H4 (cell line): ENCODE measurements at places on chromosomes 3 and 15.

- DNase-seq: no peak
Observed at GRCh38 chr3:183253528-183254486, 754 bp downstream of the B3GNT5 start.

GRCh38 chr3:7977245-7978086 is 524.2 kb upstream of the LMCD1 start:
- peak; percentile 47 for DNase-seq

DNA sequence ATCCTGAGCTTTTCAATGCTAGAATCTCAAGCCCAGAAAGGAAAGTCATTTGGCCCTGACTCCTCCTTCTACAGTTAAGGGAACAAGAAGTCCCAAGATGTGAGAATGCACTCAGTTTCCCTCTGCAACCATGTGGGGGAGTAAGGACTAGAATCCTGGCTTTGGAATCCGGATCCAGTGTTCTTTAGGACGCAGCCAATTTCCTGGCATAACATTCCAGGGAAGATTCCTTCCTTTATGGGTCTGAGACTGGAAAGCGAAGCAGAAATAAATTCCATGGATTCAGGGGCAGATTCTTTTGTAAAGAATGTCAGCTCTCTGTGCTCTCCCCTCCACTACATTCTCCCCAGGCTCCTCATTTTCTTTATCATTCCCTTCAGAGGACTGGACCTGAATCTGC is 151.8 kb upstream of the SOX14 start:
- DNase-seq: no peak

- DNase-seq: no peak
Observed at GRCh38 chr15:79341396-79341795, 30.5 kb downstream of the TMED3 start.

GRCh38 chr3:169660709-169661360 is 2.7 kb downstream of the MECOM start:
- no peak for DNase-seq

DNA sequence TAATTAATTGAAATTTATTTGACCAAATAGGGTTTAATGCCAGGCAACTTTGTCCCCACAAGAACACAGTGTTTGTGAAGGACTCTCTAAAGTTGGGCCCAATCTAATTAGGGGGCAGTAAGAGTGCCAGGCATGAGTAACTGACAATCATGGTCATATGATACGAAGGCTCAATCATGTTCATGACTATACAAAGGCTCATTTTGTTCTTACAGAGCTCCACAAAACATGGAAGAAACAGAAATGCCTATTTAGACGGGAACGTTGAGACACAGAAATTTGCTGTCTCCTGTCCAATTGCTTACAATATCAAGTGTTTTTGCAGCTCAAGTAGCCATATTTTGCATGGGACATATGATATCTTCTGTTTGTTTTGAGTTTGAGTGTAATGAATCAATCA is 391.1 kb downstream of the SI start:
- DNase-seq: no peak

DNA sequence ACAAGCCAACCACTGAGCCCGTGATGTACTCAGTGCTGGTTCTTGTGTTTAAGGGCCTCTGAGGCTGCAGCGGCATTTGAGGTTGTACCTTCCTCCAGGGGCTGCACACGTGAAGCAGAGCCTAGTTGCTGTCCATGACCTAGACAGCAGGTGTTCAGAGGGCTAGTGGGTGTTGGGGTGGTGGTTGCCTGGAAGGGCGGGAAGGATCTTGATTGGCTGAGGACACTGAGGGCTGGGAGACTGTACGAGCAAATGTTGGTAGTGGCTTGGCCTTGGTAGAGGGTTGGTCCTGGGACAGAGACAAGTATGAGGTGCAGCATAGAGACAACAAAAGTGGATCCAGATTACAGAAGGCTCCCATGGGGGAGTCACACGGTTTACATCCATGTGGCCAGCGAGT is 17.0 kb upstream of the HES1 start:
- no peak for DNase-seq

DNA sequence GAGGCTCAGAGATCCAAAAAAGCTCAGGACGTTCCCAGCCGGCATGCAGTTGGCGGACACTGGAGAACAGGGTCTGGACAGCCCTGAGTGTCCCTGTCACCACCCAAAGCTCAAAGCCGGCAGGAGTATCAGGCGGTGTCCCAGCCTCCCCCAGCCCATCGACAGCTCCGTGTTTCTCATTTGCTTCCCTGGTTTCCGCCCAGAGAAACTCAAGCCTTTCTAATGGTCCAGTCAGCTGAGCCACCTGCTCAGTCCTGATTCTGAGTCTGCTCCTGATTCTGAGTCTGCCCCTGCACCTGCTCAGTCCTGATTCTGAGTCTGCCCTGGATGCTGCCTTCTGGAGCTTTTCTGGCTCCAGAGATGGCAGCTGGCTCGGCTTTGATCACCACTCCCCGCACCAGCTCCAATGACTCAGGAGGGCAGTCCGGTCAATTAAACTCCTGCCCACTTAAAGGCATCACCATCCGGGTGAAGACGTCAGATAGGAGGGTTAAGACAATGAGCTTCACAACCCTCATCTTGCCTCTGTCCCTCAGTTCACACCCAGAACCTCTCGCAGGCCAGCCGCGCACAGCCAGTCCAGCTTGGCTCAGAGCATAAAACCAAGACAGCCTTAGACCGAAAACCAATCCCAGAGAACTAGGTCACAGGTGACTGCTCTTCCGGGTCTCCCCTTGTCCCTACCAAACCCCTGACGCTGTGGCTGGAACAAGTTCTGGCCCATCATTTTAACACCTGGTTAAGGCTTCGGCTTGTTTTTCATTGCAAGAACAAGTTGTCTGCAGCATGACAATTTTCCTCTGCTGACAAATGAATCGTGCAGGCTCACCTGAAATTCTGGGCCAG is 6.8 kb downstream of the PCSK6 start:
- no peak for DNase-seq

GRCh38 chr15:36911322-36911944 is 188.9 kb downstream of the MEIS2 start:
- DNase-seq: peak; percentile 34
